ENCODE measurements at places on chromosomes 3 and 15.

DNA sequence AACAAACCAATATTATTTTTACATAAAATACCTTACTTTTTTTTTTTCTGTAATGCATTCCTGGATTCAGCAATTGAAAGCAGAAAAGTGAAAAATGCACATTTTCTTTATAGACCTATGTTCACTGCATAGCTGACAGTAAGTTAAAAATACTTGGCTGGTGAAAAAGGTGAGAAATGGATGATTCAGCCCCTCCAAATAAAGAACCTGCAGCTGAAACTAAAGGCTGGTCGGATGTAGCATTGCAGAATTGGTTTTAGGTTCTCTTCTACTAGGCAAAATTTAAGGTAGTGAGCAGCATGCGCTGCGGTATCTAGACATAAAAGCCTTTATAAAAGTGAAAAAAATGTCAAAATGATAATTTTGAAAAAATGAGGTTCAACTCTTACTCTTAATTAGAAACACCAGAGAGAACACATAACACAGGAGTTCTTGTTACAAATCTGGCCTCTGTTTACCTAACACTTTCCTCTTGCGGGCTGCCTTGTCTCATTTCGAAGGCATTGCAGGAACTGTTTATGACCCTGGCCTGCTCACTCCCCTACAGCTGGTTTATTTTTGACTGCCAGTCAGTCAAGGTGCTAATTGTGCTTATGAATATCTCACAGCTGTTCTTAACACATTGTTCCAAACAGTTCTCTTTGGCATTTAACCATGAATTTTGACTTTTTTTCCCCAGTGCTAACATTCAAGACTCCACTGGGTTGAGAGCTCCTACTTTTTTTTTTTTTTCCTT lies 455.4 kb upstream of the TBL1XR1 start:
- DNase-seq: no peak

- peak; percentile 57 for DNase-seq
Observed at GRCh38 chr15:66862940-66863335, 160.9 kb downstream of the SMAD6 start.

- DNase-seq: no peak
Observed at GRCh38 chr15:33587773-33588172, 277.0 kb downstream of the RYR3 start.

DNA sequence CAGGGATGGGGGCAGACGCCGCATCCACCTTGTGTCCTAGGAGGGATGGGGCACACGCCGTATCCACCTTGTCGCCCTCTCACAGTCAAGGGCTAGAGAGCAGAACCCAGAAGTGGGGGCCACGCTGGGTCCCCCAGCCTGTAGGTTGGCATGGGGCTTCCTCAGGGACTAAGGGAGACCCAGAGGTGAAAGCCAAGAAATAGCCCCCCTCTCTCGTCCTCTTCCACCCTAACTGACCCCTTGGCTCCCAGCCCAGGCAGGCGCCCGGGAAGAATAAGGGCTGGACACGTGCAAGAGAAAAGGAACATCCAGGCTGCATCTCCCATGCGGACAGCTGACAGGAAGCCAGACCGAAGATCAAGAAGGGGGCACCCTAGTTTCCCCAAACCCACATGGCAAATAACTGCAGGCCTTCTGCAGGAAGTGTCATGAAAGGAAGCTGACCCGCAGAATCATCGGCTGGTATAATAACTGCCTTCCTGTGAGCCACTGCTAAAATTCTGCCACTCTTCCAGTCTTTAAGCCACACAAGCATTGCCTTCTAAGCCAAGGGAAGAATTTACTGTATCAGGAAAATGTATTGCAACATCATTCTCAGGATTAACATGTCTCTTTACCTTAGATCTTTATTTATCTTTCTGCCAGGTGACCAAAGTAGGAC lies 38.5 kb upstream of the TFRC start:
- DNase-seq: no peak

GRCh38 chr3:165439765-165440164 lies 243.6 kb upstream of the SLITRK3 start:
- no peak for DNase-seq

DNA sequence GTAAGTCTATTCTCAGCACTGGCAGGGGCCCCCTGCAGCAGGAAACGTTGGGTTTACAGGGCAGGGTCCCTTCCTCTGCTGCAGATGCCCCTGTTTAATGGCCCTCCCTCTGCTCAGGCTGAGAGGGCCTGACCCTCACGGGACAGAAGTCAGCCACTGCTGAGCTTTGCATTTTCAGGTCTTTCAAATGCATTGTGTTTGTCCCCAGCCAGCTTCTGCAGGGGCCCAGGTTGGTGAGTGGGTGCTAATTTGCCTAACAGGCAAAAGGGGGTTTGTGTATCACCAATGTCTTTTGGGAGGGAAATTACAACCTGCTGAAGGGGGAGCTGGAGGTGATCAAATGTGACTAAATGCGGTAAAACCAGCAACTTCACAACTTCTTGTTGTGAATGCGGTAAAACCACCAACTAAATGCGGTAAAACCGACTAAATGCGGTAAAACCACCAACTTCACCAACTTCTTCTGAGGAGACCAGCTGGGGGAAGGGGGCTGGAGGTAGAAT lies 44.8 kb upstream of the UBE2E1 start:
- DNase-seq: no peak

DNA sequence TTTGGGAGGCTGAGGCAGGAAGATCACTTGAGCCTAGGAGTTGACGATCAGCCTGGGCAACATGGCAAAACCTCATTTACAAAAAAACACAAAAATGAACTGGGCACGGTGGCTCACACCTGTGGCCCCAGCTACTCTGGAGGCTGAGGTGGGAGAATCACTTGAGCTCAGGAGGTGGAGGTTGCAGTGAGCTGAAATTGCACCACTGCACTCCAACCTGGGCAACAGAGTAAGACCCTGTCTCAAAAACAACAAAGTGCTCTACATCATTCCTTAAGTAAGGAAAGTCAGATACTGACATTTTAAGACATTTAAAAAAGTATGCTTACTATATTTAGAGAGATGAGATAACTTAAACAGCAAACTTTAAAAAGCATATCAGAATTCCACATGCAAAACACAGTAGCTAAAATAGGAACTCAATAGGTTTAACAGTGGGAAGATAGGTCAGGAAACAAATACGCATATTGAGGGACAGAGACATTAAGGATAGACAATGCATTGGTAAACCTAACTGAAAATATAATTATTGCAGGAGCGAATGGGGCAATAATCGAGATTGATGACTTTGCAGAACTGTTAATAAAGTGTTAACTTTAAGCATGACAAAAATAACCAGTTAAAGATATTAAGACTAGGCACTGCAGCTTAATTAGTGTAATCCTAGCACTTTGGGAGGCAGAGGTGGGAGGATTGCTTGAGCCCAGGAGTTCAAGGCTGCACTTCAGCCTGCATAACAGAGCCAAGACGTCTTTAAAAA lies 32.1 kb downstream of the MORF4L1 start:
- DNase-seq: no peak
